Cortex of kidney (tissue), 1 donor: ENCODE measurements at places on chromosomes 7 and 10.

DNA sequence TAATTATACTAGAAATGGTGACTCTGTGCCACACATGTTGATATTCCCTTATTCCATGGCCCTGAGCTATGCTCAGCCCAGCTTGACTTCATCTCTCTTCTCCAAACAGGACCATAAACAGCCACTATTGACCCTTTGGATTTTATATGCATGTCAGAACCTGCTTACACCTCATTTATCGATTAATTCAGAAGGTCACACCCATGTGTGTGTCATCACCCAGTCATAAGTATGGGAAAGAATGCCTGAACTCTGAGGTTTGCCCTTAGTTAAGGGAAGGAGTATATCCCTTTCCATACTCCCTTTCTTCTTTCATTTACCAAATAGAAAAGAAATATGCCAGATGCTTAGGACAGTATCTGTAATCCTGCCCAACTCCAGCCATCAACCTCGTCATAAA, 602.3 kb downstream of the SORCS3 start:
- DNase-seq, result no peak

DNA sequence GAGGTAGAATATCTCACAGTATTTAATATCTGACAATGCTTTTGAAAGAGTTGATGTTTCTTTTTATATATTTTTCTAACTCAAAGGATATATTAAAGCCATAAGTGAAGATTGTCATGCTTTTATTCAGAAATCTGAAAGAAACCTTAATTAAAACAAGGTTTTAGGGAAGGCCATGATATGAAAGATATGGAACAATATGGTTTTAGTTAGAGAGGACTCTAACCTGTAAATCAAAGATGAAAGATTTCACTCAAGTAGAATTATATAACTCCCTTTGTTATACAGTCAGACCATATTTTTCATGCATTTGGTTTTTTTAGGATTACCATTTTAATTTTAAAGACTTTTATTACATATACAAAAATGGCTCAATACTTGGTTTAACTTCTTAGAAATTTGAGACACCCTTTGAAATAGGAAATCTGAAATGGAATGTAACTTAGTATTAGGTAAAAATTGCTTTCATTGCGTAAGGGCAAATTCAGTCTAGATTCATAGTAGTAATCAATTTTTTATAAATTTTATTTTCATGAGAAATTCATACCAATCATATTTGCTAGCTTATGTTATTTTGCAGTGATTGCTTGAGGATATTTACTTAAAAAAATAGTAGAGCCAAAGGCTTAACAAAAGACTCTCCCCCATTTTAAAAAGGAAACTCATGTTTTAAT, 119.8 kb downstream of the TWIST1 start:
- DNase-seq, result no peak

DNA sequence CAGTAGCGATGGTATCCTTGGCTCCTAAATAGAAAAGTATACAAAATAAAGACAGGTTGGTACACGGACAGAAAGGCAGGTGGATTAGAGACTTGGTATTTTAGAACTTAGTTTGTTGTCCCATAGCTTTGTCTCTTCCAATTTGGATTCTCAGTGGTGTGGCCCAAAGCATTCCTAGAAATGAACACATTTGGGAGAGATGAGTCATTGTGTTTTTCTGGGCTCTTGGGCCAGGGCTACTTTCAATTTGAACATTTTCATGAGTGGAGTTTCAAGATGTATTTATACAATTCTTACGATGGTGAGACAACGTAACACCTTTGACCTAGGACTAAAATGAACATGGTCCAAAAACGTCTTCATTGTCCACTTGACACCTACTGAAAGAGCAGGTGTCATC, 225.1 kb upstream of the YAE1 start:
- no peak for DNase-seq

DNA sequence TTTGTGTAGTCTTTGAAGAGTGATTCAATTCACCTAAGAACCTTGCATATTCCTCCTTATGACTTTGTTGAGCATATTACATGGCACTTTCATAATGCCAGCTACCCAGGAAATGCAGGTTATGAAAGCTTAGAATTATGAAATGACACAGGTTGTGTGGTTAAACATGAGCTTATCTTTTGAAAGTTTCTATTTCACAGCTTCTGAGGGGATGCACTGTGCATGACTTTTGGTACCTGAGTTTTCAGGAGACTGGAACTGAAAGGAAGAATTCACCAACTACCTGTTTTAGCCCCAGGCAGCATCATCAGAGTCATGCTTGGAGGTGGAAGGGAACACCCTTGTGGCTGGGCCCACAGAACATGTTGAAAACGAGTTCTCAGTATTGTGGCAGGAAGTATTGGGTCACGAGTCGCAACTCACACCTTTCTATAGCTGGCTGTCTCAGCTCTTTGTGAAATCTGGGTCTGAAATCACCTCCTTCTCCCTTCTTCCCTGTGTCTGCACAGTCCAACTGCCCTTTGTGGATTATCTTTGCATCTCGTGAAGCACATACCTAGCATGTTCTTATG, 228.2 kb downstream of the PTEN start:
- no peak for DNase-seq
